Neural crest cell (in vitro differentiated cells): ENCODE measurements at places on chromosomes 1 and 21.

DNA sequence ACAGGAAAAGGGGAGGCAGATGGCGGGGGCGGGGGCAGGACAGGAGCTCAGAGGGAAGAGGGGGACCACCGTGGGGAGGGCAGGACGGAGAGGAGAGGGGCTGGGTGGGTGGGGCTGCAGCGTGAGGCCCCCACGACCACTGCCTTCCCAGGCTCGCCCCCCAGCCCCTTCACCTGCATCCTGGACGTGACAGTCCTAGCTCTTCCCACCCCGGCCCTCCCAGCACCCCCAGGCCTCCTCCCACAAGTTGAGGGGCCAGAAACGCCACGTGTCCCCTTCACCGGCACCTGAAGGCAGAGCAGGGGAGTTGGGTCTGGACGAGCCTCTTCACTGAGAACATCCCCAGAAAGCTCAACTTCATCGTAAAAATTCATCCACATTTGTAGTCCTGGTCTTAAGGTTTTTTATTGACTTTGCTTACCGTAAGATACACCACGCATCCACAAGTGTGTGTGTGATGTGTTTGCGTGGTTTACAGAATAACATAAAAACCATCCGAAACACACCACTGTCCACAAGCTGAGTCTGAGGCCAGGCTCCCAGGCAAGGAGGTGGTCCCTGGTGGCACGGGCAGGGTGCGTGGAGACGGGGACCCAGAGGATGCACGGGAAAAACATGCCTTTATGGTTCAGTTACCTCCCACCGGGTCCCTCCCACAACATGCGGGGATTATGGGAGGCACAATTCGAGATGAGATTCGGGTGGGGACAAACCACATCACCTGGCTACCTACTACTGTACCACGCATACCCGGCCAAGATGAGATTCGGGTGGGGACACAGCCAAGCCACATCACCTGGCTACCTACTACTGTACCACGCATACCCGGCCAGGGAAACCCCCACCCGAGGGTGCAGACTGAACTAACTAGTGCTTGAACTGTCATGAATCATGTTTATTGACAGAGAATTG, 13.9 kb upstream of the COL18A1 start:
- no peak for DNase-seq

- DNase-seq, result no peak
Measured at GRCh38 chr1:70057500-70057899, 147.9 kb downstream of the LRRC40 start.

DNA sequence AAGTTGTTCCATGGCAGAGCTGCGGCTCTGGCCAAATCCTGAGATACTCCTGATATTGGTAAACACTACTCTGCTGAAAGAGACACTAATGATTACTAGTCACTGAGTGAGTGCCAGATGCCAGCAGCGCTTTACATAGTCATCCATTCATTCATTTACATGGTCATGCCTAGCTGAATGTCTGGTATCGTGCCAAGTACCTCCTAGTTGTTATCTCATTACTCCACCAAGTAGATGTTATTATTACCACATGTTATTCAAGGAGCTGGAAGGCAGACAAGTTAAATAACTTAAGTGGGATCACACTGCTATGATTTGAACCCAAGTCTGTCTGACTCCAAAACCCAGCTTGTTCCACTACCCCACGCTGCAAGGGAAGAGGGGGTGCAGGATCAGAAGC, 4.7 kb downstream of the OLFML2B start:
- no peak for DNase-seq

DNA sequence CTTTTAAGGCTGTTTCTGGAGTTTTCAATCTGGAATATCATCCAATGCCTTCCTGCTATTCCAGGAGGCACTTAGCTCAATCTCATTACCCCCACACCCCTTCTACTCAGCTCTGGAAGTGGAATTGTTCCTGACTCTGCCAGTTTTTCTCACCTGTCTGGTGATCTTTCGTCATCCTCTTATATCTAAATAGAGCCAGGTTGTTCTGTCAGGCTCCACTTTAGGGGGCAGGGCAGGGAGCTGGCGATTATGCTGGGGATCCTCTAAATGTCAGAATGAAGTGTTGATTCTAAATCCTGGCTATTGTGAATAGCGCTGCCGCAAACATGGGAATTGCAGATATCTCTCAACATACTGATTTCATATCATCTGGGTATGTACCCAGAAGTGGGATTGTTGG, 63.6 kb upstream of the ETV3 start:
- no peak for DNase-seq

DNA sequence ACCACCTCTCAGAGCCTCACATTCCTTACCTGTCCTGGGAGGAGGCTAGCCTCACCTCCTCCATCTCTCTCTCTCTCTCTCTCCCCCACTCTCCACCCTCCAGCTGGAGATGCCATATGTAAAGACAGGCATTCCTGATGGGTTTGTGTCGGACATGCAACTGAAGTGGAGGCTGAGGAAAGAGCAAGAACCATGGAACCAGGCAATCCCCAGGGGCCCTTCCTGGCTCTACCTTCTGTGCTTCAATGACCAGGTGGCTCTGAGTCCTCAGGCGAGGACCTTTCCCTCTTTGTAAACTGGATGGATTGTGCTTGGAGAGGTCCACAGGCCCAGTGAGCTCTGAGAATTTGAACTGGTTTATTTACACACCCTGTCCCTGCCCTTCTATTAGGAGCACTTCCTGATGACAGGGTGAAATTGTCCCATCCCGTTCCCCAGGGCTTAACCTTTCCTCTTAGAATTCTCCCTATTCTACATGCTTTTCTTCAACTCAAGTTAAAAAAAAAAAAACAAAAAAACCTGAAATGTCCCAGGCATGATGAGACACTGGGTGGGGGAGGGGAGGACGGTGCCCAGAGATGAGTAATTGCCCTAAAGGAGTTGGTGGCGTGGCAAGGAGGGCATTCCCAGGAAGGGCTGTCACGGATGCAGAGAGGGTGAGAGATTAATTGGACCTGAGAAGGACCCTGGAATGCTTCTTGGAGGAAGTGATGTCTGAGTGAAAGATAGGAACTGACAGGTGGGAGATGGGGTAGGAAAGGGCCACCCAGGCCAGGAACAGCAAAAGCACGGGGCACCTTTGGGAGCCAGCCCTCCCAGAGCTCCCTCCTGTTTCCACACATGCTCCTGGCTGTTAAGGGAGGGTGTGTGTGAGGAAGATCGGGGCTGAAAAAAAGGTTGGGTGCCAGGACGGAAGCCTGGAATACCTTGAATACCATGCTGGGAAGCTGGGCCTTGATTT, 50.2 kb upstream of the WASF2 start:
- no peak for DNase-seq

- DNase-seq, result no peak
Measured at GRCh38 chr1:84968865-84969264, 28.0 kb downstream of the MCOLN2 start.

GRCh38 chr1:244964112-244964971, 100.0 kb upstream of the HNRNPU start:
- DNase-seq, result no peak

- DNase-seq, result no peak
Measured at GRCh38 chr1:1236945-1237873, 5.2 kb downstream of the B3GALT6 start.

DNA sequence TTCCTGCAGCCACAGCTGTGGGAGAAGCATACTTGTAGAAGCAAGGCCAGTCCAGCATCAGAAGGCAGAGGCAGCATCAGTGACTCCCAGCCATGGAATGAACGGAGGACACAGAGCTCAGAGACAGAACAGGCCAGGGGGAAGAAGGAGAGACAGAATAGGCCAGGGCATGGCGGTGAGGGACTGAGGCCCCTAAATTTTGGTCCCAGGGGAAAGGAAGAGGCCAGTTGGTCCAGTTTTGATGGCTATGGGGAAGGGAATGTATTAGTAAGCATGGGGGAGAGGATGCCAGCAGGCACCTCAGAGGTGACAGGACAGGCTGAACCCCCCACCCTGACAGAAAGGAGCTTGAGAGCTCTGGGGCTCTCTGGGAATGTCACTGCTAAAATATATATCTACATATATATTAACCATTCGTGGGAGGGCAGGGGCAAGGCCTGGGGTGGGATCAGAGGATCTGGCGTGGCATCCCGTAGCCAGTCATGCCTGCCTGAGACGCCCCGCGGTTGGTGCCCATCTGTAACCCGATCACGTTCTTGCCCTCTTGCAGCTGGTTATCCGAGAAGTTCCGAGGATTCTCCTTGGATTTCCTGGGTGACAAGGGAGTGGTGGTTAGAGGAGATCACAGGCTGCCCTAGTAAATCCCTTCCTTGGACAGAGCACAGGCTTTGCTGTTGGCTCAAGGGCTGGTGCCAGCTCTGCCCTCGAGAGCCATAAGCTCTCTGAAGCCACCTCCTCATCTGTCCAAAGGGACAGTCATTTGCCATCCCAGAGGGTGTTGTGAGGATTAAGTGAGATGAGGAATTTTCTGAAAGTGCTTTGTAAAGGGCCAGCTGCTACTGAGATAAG, 6.7 kb downstream of the TAGLN2 start:
- no peak for DNase-seq

DNA sequence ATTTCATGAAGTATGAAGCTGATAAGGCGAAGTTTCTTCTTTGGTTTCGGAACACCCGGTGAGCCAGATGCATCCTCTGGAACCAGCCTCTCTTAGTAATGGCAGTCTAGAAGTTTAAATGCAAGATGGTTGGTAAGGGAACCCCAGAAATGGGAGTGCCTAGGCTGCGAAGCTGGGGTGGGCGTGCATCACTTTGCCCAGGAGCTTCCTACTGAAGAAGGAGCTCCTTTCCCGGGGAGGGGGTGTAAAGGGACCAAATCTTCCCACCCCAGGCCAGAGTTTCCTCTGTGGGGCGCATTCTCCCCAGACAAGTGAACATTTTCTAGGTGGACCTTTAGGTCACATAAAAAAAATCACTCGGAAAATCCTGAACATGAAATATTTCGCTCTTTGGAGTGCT, 4.4 kb downstream of the TFF2 start:
- DNase-seq, result no peak

- DNase-seq, result no peak
Measured at GRCh38 chr1:225914947-225915346, 9.1 kb downstream of the PYCR2 start.

DNA sequence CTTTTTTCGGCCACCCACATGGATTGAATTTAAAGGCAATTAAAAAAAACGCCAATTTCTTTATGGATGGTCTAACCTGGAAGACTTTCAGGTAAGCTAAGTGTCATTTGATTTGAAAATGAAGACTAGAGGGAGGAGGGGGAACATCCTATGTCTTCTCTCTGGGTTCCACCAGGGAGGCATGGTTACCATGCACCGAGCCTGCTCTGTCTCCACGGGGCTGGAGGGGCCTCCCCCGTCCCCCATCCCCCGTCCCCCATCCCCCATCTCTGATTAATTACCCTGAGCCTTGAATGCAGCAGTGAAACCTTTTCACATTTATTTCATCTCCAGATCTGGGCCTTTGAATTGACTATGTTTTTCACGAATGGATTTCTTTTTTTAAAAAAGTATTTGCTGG, 135.1 kb downstream of the TLR5 start:
- DNase-seq, result no peak

DNA sequence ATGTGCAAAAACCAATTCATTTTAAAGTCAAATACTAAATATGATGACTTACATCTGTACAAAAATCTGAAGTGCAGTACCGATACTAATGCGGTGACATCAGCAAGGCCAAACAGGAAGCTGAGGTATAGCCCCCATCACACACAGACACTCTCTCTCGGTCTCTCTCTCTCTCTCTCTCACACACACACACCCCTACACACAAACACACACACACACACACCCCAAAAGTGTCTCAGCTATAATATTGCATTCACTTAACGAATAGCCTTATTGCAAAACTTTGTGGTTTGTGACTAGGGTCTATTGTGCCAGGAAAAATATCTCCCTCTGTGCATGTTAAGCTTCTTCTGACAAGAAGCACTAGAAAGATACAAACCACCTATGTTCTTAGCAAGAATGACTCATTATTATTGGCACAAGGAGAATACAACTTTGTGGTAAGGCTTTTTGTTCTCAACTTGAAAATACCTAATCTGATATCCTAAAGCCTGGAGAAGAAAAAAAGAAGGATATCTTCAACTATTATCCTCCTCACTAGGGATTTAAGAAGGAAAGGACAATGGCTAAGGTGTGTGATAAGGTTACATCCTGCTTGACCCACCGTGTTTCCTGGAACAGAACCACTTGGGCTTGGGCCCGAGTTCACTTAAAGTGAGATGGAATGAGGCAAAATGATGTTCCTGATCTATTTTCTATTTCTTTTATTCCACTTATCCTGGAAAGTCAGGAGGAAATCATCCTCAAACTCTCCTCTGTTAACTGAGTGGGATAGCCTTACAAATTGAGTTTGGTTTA, 107.1 kb downstream of the NIBAN1 start:
- DNase-seq, result no peak

- DNase-seq, result no peak
Measured at GRCh38 chr1:31372751-31373055, 173 bp downstream of the FABP3 start.

GRCh38 chr1:155979597-155980343, 1.4 kb upstream of the ARHGEF2 start:
- DNase-seq, result no peak

- no peak for DNase-seq
Measured at GRCh38 chr1:221089803-221090202, 210.6 kb downstream of the HLX start.

- DNase-seq, result no peak
Measured at GRCh38 chr1:208604295-208604694, 360.1 kb upstream of the PLXNA2 start.

GRCh38 chr1:60922304-60922703, 160.1 kb upstream of the NFIA start:
- DNase-seq, result no peak

GRCh38 chr1:199273837-199274379, 635.1 kb downstream of the PTPRC start:
- DNase-seq, result no peak

GRCh38 chr21:25323356-25323949, 283.8 kb downstream of the MRPL39 start:
- no peak for DNase-seq

GRCh38 chr1:218674280-218674773, 329.2 kb downstream of the TGFB2 start:
- DNase-seq, result peak; percentile 21

GRCh38 chr1:94094469-94095111, 26.4 kb downstream of the ABCA4 start:
- no peak for DNase-seq
